CD4-positive, alpha-beta T cell (primary cell): ENCODE measurements at places on chromosomes 7 and 10. TPM values are rescaled to one million over a fixed set of nuclear protein-coding genes. Genes with fewer than 3 reads are reported as not detected.

The PON3 gene
- total RNA-seq: not detected

The ARL4A gene
- 72.5 TPM for total RNA-seq

The WNT2 gene
- not detected for total RNA-seq

DNA sequence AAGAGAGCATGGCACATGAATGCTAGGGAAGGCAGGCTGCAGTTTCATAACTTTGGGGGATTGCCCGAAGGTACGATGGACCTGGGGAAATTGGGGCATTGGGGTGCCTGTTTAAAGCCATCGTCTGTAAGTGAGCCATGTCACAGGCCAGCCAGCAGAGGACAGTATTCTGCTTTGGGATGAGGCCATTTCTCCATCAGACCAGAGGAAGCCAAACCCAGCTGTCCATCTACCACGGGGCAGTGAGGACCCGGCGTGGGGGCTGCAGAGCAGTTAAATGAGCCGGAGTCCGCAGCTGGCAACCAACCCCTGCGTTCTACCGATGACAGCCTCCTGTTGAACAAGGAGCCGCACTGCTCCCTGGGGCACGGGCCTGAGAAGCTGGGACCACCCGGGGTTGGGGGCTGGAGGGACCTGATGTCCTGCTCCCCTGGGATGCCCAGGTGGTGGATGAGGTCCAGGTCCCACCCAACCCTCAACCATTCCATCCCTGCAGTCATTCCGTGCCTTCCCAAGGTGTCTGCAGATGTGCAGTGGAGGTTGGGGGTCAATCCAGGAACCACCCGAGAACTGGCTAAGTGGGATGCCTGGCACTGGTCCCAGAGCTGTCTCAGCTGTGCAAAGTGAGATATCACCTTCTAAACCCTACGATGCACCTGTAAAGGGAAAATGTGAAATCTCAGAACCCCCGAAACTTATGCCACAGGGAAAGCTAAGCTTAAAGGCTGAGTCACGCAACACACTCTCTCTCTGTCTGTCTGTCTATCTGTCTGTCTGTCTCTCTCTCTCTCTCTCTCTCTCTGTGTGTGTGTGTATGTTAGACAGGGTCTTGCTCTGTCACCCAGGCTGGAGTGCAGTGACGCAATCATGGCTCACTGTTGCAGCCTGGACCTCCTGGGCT lies 12.1 kb upstream of the RHBDD2 start:
- DNase-seq: peak; percentile 23

- DNase-seq: no peak
Measured at GRCh38 chr7:44311561-44312495, 13.6 kb downstream of the CAMK2B start.

DNA sequence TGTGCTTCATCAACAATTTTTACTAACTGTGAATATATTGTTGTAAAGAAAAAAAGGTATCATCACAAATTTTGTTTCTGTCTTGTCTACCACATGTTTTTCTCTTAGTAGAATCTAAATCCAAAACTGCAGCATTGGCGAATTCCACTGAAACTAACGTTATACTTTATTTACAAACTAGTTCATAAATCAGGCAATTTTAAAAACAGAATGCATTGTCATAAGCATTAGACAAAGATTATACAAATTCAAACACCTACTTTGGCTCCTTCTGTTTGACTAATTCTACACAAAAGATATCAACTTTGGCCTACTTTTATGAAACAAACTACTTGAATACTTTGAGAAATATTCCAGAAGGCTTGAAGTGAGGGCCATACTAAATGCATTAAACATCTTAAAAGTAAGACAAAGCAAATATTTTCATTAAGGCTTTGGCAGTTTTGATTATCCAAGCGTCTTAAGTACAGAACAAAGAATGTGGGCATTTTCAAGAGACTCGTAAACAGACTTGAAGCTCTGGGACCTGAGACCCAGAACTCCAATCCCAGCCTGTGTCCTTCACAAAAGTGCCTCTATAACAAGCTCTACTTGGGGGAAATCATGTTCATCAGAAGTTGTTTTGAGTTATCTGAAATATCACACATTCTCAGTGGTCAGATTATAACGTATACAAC lies 81.0 kb downstream of the CPVL start:
- no peak for DNase-seq

GRCh38 chr10:90587081-90587491 lies 270.8 kb downstream of the HTR7 start:
- no peak for DNase-seq
